ENCODE measurements at places on chromosomes 7 and 10.

DNA sequence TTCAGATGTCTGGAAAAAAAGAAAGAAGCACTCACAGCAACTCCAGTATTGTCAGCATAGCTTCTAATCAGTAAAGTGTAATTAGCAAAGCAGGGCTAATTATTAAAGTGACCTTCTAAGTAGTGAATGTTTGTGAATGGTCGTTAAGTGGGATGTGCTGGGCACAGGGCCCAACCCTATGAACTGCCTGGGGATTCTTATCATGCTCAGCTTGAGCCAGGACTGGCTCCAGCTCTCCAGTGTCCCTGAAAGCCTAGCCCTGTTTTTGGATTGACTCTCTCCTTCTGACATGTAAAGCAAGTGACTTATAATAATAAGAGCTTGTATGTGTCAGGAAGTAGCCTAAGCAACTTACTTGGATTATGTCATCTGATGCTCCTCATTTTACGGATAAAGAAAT, 9.5 kb upstream of the TBX20 start:
- no peak for DNase-seq

DNA sequence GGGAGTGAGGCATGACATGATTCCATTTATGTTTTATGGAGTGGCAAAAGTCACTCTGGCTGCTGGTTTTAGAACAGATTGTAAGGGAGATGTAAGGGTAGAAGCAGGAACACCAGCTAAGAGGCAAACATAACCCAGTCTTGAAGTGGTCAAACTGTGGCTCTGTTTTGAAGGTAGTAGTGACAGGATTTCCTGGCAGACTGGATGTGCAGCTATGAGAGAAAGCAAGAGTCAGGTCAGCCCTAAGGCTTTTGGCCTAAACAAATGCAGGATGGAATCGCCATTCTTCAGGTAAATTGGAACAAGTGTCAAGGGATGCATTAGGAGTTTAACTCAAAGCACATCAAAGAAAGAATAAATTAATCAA, 175.3 kb upstream of the AGR3 start:
- DNase-seq = no peak

- DNase-seq = no peak
Measured at GRCh38 chr7:134022286-134022911, 104.7 kb upstream of the LRGUK start.

DNA sequence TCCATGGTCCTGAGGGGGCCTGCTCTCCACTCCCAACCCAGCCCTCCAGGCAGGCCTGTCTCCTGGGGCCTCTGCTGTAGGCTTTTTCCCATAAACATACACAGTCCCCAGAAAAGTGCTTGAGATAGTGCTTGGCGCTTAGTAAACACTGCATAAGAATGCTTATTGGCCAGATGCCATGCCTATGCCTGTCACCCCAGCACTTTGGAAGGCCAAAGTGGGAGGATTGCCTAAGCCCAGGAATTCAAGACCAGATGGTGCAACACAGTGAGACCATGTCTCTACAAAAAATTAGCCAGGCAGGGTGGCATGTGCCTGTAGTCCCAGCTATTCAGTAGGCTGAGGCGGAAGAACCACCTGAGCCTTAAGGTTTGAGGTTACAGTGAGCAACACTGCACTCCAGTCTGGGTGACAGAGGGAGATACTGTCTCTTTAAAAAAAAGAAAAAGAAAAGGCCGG, 24.6 kb upstream of the ASL start:
- DNase-seq = no peak

DNA sequence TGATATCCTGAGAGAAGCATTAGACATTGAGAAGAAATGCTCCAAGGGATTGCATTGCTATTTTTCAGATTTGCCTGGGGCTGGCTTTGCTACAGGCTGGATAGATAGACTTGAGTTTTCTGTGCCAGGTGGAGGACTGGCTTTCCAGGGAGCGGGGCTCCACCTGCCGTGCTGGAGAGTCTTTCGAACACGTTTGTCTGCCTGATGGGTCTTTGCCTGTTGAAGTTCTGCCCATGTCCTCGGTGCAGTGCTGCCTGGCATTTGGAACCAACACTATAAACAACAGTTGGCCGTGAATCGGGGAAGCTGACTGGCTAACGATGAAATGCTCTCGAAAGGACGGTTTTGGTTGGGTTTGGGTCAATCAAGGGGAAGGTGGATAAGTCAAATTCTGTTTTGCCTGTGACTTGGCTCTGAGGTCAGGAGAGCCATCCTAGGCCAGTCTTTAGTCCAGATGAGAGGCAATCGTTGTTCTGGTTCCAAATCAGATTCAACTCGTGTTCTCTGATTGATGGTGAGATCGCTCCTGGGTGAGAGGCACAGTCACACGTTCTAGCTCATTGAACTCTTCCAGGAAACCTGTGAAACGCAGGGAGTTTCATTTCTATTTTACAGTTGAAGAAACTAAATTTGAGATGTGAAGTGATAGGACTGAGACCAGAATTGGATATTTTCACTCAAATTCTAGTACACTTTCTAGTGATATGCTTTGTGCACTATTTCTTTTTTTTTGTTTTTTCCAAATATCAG, 599.0 kb downstream of the TYW1 start:
- no peak for DNase-seq

DNA sequence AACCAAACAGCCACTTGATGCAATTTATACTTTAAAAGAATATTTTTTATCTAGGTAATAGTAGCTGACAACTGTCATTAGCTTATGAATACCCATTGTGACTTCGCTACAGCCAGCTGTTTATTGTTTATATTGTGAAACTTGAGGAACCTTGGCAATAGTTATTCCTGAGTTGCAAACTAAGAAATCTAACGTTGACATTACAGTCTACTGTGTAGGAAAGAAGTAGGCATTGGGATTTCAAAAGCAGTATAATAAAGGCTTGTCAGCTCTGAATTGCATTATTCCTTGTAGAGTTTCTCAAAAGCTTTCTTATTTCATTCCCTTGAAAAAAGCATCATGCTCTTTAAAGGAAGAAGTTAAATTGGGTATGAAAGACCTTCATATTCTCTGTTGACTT, 42.7 kb upstream of the OIT3 start:
- DNase-seq = no peak
